ENCODE measurements at places on chromosomes 2 and 18.

DNA sequence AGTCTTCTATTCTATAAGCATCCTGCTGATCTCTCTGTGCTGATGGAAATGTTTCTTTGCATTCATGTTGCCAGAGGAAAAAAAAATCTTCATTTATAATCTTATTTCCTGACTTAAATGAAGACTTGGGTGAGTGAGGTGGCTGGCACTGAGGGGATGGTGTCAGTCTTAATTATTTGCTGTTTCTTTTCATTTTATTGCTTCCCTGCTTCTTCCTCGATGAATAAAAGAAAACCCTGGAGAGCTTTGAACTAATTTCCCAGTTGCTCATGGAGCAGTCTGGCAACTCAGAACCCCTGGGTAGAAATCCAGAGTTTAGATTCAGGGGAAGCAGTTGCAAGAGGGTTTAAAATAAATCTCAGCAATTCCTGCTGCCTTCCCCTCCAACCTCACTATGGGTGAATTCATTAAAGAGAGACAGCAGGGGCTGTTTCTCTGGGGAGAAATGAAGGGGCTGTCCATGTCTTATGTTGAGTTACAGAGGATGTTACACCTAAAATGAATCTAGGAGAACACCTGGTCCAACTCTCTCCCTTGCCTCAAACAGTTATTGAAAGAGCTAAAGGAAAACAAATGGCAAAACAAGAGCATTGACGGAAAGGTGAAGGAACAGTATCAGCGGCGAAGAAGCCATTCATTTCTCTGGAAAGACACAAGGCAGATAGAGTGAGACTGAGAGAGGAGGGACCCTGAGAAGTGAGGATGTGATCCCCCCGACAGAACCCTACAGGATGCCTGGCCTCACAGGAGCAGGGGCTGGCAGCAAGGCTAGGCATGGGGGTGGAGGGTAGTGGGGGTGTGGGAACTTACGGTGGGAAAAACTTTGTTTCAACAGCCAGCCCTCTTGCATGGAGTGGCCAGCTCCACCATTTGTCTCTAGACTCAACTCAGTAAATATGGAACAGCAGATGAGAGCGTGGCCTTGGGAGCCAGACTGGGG lies 41.0 kb downstream of the SP110 start:
- no peak for DNase-seq

DNA sequence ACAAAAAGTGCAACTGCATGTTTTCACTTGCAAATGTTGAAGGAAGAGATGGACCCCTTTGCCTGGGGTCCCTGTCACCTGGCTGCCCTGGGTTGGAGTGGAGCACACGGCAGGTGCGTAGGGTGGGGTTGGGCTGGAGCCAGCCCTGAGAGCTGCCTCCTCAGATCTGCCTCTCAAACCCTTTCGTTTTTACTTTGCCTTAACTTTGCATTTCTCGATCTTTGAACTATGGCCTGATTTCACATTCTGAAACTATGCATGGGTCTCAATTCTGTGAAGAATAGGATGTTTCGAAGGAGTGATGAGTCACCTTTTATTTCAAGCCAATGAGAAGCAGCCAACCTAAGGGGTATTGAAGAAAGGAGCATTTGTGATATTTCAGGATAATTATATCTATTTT lies 132.8 kb downstream of the ACOXL start:
- DNase-seq = no peak

DNA sequence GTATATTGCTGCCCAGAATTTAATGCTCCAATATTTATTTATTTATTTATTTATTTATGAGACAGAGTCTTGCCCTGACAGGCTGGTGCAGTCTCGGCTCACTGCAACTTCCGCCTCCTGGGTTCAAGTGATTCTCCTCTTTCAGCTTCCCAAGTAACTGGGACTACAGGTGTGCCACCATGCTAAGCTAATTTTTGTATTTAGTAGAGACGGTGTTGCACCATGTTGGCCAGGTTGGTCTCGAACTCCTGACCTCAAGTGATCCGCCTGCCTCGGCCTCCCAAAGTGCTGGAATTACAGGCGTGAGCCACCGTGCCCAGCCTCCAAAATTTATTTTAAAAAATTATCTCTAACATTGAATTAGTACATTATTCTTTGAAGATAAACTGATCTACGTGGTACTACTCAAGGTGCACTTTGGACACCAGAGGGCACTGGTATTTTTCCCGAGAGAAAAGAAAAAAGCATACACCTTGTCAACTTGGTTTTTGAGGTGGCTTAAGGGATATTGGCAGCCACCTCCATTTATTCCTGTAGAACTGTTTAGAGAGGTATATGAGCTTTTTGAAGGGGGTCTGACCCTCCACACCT lies 1.4 kb upstream of the IDH1 start:
- DNase-seq = no peak

- no peak for DNase-seq
These were observed 16.4 kb downstream of the TET3 start for GRCh38 chr2:74001121-74001520.

GRCh38 chr2:201194097-201194496 lies 11.2 kb downstream of the CASP10 start:
- DNase-seq = no peak

- no peak for DNase-seq
These were observed 1617.4 kb upstream of the ACVR2A start for GRCh38 chr2:146227152-146228019.

GRCh38 chr2:83587309-83587708 lies 871.8 kb downstream of the SUCLG1 start:
- DNase-seq = no peak

- no peak for DNase-seq
These were observed 180.8 kb downstream of the SLC8A1 start for GRCh38 chr2:40271094-40271493.

GRCh38 chr18:59049721-59050660 lies 89.7 kb upstream of the SEC11C start:
- DNase-seq = no peak

GRCh38 chr2:61257446-61257845 lies 95.5 kb downstream of the C2orf74 start:
- no peak for DNase-seq

DNA sequence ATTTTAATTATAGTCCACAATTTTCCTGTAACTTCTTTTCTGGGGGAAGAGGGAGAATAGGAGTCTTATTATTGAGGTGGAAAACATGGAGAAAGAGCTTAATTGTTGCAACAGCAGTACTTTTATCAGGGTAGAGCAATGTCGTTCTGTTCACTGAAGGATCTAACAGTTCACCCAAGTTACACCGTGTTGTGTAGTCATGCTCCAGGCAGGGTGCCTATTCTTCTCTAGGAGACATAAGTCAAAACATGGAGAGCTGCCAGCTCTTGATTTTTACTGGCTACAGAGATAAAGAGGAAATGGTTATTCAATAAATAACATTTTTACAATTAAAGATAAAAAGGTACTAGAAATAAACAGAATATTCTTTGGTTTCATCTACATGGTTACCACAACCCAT lies 594.3 kb upstream of the NETO1 start:
- DNase-seq = no peak

DNA sequence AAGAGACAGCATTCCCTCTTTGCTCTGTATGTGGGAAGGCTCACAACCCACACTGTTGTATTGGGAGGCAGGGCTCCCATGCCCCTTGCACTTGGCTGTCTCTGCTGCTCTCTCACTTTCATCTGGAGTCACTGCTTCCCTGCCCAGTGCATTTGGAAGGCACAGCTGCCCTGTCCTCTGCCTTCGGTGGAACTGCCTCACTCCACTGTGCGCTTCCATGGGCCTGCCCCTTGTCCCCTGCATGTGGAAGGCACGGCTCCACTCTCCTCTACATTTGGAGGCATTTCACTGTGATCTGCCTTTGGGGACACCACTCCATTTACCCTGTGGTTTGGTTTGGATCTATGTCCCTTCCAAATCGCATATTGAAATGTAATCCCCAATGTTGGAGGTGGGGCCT lies 9.1 kb upstream of the PROM2 start:
- DNase-seq = no peak

GRCh38 chr18:7021994-7022840 lies 95.4 kb downstream of the LAMA1 start:
- DNase-seq = no peak

- no peak for DNase-seq
These were observed 12.3 kb upstream of the SMAD7 start for GRCh38 chr18:48962994-48963561.

Measured in stimulated activated CD4-positive, alpha-beta T cell treated with anti-CD3 and anti-CD28 coated beads, TNF-alpha, amount 100 ng/mL, for 48 hours (primary cell).